RWPE2 (cell line): ENCODE measurements at places on chromosomes 7 and 10.

- no peak for DNase-seq
Measured at GRCh38 chr10:28542728-28543127, 9.8 kb downstream of the WAC start.

DNA sequence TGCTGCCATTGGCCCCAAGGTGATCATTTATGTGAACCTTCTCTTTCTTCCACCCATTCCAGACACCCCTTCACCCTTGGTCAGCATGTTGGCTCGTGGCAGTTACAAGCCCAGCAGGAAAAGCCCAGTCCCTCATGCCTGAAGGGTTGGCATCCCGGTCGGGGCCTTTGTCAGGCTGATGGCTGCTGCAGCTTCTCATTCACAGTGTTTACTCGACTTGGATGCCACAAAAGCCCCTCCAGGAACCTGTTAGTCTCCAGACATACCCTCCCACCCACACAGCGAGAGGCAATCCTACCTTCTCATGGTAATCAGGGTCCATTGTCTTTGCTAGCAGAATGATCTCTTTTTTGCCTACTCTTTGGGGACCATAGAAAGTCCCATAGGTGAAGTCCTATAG is 200.8 kb upstream of the PFKP start:
- DNase-seq = no peak

DNA sequence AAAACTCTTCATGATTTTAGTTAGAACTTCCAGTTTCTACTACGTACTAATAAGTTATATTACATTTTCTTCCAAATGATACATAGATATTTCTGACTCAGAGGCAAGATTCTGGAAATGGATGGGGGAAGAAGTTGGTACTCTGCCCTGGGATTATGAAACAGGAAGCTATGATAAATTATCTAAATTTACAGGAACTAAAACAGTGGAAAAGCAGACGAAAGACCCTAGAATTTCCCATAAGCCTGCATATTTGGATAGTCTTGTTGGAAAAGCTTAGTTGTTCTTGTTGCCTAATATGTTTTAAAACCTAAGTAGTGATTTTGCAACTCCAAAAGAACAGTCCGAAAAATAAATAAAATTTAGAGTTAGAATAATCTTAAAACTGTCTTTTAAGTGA is 21.8 kb downstream of the CFAP69 start:
- no peak for DNase-seq

DNA sequence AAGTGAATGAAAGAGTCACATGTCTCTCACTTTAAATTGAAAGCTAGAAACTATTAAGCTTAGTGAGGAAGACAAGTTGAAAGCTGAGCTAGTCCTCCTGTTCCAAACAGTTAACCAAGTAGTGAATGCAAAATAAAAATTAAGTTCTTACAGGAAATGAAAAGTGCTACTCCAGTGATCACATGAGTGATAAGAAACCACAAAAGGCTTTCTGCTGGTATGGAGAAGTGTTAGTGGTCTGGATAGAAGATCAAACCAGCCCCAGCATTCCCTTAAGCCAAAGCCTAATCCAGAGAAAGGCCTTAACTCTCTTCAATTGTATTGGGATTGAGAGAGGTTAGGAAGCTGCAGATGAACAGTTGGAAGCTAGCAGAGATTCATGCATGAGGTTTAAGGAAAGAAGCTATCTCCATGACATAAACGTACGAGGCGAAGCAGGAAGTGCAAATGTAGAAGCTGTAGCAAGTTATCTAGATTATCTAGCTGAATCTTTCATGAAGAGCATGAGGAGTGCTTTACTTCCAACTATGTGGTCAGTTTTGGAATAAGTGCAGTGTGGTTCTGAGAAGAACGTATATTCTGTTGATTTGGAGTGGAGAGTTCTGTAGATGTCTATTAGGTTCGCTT is 261.6 kb downstream of the MDFIC start:
- no peak for DNase-seq

- DNase-seq = no peak
Measured at GRCh38 chr10:110042181-110042580, 34.4 kb downstream of the ADD3 start.

- no peak for DNase-seq
Measured at GRCh38 chr10:68501691-68502090, 25.6 kb downstream of the SLC25A16 start.

- DNase-seq = no peak
Measured at GRCh38 chr10:27710014-27710413, 35.6 kb downstream of the MKX start.

GRCh38 chr10:49112851-49113250 is 2.5 kb downstream of the VSTM4 start:
- DNase-seq = no peak

- no peak for DNase-seq
Measured at GRCh38 chr10:113488186-113488585, 64.7 kb upstream of the HABP2 start.

DNA sequence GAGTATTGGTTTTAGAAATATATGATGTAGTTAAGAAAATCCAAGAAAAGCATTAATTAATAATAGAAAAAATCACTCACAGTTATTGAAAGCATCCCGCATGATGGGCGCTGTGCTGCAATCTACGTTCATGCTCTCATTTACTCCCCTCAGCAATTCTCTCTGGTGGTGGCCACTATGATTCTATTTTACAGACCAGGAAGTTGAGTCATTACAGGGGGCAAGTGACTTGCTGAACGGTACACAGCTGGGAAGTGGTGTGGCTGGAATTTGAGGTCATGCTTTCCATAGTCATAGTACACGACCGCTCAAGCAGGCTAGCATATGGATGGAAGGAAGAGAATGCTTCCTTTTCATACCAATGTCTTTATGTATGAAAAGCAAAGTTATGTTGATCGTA is 117.4 kb downstream of the TES start:
- no peak for DNase-seq

- no peak for DNase-seq
Measured at GRCh38 chr10:48879451-48879850, 60.2 kb downstream of the LRRC18 start.

GRCh38 chr7:140680886-140681285 is 8.1 kb downstream of the ADCK2 start:
- no peak for DNase-seq

GRCh38 chr7:29143751-29144150 is 2.6 kb downstream of the CPVL start:
- no peak for DNase-seq

DNA sequence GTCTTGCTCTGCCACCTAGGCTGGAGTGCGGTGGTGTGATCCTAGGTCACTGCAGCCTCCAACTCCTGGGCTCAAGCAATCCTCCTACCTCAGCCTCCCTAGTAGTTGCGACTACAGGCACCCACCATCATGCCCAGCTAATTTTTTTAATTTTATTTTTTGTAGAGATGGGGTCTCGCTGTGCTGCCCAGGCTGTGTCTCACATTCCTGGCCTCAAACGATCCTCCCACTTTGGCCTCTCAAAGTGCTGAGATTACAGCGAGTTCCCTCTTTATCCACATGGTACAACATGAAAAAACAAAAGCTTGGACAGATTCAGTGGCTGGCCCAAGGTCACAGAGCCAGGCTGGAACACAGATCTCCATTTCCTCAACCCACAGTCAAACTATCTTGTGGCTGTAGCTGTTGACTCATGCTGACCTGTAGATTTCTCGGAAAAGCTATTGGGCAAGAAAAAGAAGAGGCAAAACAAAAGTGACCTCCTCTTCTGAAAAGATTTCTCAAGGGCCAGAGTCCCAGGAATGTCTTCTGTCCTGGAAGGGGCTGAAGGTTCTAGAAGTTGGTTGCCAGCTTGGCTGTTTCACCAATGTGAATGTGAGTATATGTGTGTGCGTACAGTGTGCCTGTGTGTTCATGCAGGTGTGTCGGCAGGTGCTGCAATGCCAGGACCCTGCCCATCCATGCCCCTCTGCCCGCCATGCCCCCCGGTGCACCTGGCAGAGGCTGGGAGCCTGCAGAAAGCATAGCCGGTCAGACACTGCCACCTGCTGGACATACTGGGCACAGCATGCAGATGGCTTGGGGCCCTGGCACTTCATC is 28.4 kb downstream of the TMEM130 start:
- no peak for DNase-seq

GRCh38 chr10:77478247-77478961 is 159.2 kb downstream of the KCNMA1 start:
- DNase-seq = no peak

- DNase-seq = no peak
Measured at GRCh38 chr7:28174901-28175661, 5.5 kb downstream of the JAZF1 start.
